ENCODE measurements at places on chromosomes 13 and 19.

DNA sequence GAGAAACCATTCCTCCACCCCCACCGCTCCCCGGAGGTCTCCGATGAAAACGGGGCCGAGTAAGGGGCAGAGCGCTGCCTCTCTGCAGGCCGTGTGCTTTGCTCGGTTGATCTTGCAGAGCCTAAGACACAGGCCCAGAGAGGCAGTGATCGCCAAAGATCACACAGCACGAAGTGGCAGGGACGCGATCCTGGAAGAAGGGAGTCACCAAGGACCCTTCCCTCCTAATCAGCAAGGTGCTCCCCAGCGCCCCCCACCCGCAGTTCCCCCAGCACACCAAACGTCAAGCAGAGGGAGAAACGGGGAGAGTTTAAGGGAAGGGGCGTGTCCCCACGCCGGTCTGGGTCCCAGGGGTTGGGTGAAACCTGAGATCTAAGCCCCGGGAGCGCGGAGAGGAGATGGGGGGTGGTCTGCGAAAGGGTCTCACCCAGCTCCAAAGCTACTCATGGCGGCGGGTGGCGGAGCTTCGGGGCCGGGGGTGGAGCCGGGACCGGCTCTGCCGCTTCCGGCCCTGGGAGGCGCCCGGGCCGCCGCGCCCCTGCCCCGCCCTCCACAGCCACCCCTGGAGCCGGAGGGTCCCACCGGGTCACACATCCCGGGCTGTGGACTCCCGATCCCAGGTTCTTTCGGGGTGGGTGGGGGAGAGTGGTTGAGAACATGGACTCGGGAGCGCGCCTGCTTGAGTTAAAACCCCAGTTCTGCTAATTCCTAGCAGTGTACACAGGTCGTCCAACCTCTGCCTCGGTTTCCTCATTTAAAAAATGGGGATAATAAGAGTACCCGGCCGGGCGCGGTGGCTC is at the start of gene EML2:
TSS of gene EML2 (minus strand) at position 468 of the 800 bp plus-strand sequence. CDS start at position 447, 21 bp downstream.
- no peak for DNase-seq

DNA sequence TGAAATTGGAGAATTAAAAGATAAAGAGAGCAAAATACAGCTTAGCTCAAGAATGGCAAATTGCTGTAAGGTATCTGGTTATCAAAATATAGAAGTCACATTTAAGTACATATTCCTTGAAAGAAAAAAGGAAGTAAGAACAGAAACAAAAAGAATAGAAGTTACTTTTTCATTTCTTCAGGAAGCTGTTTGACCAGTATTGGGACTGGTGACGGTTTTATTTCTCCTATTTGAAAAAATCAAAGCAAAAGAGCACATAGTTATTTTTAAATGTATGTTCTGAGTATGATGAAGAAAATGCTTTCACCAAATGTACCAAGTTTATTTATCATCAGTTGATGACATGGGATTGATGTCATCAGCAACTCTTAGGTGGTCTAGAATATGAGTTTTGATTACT is 83.1 kb upstream of the OXGR1 start:
- no peak for DNase-seq

GRCh38 chr13:26589226-26589625 is 31.7 kb downstream of the WASF3 start:
- DNase-seq, result no peak

DNA sequence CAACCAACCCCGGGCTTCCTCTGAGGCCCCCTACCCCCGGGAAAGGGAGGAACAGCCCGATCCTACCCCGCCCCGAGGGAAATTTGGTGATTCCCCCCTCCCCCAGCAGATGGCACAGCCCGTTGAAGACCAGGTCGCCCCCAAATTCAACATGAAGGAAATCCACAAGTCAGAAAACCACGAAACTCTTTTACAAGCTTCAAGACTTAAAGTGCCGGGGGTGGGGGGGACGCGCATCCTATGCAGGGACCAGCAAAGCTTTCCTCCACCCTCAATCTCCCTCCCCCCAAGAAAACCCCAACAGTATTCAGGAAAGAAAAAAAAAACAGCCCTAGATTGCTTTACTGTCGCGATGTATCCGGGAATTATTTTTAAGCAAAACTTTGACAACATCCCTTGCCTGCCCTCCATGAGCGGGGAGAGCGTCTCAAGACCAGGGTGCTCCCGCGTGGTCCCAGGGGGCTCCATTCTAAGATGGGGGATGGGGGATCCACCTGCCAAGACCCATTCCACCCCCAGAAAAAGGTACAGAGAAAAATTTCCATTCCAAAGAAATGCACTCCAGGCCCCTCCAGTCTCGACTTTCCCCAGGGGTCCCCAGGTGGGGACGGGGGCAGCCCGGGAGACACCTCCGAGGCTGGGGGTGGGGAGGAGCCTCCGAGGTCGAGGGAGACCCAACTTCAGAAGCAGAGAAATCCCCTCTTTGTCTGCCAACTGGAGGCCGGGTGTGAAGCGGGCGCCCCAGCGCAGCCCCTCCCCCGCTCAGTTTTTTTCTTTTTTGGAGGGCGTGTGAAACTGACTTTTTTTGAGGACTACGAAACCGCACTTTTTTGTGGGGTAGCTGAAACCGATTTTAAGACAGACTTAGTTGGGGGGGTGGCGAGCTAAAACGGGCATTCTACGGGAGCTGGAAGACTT is 1.5 kb downstream of the TCF3 start:
- no peak for DNase-seq

- no peak for DNase-seq
Measured at GRCh38 chr13:42780044-42780443, 1.3 kb upstream of the FAM216B start.

GRCh38 chr19:13972368-13973155 is 20.3 kb downstream of the DCAF15 start:
- no peak for DNase-seq

GRCh38 chr13:20157151-20157796 is 3.6 kb downstream of the GJA3 start:
- DNase-seq, result no peak

DNA sequence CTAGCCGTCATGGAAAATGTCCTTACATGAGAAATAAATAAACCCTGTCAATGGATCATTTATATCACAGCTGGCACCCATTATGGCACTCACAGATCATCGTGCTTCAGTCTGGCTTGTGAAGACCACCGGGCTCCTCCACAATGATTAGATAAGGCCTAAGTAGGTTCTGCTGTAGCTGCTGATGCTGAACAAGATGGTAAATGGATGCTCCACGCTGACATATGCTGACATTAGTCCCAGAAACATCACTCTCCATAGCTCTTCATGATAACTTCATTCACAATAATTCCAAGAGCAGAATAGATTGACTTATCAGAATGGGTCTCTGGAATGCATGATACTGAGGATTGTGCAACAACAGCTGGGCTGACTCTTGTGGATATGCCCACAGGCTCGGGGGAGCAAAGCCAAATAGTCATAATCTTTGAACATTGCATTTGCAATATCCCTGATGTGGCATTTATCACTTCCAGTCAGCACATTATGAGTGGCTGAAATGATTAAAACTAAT is 63.8 kb upstream of the RXFP2 start:
- DNase-seq, result no peak

DNA sequence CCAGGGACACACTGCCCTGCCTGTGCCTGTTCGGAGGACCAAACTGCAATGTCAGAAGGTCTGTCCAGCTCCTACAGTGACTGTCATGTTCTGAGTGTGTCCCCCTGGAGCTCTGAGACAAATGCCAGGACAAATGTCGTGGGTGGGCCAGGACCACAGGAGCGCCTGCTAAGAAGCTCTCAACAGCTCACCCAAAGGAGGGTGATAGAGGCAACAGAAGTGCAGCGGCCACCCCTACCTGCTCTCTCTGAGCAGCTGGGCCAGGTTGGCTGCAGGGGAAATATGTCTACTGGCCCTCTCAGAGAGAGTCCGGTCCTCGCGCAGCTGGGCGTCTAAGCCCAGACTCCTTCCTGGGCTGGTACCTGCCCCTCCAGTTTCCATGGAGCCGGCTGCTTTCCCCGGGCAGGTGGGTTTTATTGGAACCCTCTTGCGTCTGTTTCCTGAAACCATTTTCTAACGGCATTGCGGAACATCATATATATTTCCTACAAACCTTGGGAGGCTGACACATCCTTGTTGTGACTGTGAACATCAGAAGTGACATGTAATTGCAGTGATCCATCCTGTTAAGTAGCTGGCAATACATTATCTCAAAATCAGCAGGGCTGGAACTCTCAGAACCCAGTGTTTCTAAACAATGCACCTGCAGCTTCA is 78.1 kb downstream of the CHST8 start:
- no peak for DNase-seq

GRCh38 chr19:12932392-12933286 is 872 bp downstream of the FARSA start:
- no peak for DNase-seq
